GDM1 (cell line): ENCODE measurements at places on chromosomes 2 and 18.

- no peak for DNase-seq
Observed at GRCh38 chr2:18991177-18992168, 366.9 kb downstream of the OSR1 start.

DNA sequence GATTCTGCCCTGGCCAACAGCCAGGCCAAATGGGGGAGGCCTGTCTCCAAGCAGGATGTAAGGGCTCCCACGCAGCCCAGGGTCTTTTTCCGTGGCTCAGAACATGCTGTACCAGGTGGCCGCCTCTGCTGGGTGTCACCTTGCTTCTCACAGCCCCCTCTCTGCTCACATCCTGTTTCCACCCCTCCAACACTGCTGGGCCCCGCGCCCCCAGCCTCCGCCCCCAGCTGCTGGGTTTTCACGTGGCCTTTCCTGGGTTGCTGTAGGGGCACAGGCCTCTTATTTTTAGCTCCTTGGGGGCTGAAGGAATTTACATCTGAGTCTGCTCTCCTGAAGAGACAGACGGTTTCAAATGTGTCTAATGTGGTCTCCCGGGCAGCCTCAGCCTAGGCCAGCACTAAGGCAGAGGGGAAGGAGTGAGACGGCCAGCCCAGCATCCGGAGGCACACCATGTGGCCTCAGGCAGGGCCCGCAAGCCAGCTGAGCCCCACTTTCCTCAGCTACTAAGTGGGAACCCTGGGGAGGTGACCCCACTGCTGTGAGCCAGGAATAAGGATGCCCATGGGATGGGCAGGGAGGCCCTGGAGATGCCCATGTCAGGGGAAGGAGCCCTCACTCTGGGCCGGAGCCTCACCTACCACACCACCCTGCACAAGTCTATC is 18.7 kb upstream of the DUSP2 start:
- no peak for DNase-seq

GRCh38 chr2:55425431-55425831 is 5.8 kb upstream of the CCDC88A start:
- no peak for DNase-seq

GRCh38 chr18:23257686-23258565 is 122.6 kb downstream of the CABLES1 start:
- DNase-seq, result no peak

DNA sequence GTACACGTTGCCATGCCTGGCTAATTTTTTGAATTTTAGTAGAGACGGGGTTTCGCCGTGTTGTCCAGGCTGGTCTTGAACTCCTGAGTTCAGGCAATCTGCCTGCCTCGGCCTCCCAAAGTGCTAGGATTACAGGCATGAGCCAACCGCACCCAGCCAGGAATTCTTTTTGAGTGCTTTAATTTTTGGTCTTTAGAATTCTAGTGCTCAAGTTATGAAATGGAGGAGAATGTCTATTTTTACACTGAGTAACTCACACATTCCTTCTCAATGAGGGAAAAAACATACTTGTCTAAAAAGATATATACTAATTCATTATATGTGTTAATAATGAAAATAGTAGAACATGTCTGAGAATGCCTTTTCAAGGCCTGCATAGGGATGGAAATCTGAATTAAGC is 8.5 kb downstream of the ZNF396 start:
- DNase-seq, result no peak

DNA sequence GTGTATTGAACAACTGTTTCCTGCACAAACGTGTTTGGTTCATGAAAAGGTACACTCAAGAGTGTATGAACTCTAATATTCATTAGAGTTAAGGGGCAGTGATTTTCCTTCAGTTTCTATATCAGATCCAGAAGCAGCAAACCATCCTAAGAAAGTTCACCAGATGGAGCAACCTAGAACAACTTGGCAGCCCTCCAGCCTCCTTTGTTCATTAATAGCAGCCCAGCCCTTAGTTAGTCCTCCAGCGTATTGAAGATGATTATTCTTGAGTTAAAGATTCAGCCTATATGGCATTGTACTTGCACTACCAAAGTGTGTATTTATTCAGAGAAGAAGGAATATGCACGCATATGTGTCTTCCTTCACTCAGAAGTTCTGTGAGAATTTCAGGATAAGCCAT is 365.5 kb downstream of the SETBP1 start:
- no peak for DNase-seq

- no peak for DNase-seq
Observed at GRCh38 chr2:218895759-218896500, 15.3 kb downstream of the WNT10A start.

DNA sequence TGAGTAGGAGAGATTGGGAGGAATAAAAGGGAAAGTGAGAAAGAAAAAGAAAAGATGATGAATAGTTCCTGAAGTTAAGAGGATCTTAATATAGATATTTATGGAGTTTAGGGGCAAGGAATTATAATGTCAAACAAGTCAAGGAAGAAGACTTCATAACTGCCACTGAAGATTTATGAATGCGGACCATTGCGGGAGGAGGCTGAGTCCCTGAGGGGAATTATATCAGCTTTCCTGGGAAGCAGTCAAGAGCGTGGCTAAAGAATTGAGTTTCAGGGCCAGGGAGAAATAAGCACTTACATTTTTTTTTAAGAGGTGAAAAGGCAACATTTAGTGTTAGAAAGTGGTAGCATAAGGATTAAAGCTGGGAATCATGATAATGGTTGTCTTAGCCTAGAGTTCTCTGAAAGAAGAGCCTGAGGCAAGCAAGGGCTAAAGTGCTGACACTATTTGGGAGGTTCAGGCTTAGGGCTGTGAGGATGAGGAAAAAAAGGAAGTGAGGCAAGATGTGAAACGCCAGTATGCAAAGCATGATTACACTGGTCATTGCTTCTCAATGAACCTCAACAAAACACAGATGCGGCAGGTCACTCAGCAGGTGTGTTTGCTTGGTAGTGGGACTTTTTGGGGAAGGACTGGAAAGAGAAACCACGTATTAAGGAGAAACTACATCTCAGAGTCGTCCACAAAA is 217.1 kb downstream of the SLC4A3 start:
- no peak for DNase-seq

- no peak for DNase-seq
Observed at GRCh38 chr2:88053296-88053695, 2.3 kb downstream of the KRCC1 start.

- no peak for DNase-seq
Observed at GRCh38 chr2:160014227-160014626, 48.2 kb downstream of the PLA2R1 start.

- no peak for DNase-seq
Observed at GRCh38 chr2:55490554-55490953, 29.0 kb upstream of the CFAP36 start.

DNA sequence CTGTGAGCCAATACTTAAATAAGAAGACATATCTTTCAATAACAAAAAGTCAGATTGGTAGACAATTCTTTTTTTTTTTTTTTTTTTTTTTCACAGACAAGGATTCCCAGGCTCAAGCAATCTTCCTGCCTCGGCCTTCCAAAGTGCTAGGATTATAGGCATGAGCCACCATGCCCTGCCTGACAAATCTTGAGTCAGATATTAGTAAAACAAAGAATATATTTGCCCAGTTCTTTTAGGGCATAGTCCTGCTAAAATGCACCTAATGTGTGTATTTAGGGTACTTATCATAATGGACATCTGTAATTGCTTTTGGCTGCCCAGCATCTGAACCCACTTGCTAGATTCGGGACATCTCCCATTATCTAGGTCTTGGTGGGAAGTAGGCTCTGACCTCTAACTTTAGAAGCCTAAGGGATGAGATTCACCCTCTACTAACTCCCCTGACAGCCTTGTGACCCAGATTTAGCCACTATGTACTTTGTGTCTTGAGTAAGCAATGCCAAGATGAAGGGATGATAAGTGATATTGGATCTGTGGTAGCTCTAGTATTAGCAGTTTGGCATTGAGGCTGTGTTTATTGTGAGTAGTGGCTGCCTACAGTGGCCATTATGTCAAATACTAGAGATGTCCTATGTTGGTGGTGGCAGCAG is 18.5 kb upstream of the PSME4 start:
- no peak for DNase-seq

GRCh38 chr2:48940606-48941005 is 185.1 kb upstream of the LHCGR start:
- DNase-seq, result no peak

GRCh38 chr2:148981324-148981723 is 57.2 kb upstream of the LYPD6B start:
- no peak for DNase-seq

- no peak for DNase-seq
Observed at GRCh38 chr2:178279142-178279541, 84.8 kb downstream of the OSBPL6 start.

- DNase-seq, result no peak
Observed at GRCh38 chr2:78418021-78418420, 607.5 kb upstream of the REG3G start.

DNA sequence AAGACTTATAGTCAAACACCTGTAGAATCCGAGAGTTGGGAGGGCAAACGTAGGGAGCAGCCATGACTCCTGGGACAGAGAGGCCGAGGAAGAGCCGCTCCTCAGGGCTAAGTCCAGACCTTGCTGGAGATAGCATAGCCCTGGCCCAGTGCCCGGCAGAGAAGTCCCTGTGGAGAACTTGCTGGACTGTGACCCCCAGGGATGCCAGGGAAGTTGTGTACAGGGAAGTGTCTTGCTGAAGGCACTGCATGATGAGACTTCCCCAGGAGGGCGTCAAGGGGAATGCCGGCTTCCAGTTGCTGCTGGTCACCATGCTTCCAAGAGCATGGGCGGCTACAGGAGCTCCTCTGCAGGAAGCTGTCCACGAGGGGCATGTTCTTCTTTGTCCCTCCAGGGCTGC is 8.6 kb upstream of the CNDP1 start:
- DNase-seq, result no peak

DNA sequence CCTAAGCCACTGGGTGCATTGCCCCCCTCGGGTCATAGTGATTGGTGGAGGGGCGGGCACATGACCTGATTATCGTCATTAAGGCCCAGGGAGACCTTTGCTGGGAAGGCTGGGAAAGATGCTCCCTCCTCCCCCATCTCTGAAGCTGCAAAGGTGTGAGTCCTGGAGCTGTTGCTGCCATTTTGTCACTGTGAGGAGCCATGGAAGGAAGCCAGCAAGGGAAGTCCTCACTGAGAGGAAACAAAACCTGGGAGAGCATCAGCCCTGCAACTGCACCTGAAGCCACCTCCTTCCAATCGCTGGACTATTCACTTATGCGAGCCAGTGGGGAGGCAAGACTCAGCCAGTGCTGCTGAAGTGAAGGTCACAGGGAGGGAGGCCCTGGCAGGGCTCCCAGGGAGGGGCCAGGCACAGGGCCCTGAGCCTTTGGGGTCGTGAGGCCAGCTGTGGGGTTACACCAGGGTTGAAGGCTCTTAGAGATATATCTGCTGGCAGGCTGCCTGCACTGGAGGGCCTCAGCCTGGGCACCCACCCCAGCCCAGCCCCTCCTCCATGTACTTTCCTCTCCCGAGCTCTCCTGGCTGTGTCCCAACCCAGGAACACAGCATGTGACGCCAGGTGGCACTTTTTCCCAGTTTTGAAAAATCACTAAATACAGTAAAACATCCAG is 10.7 kb upstream of the FAHD2A start:
- DNase-seq, result no peak

- no peak for DNase-seq
Observed at GRCh38 chr2:68877079-68877772, 6.0 kb upstream of the BMP10 start.

DNA sequence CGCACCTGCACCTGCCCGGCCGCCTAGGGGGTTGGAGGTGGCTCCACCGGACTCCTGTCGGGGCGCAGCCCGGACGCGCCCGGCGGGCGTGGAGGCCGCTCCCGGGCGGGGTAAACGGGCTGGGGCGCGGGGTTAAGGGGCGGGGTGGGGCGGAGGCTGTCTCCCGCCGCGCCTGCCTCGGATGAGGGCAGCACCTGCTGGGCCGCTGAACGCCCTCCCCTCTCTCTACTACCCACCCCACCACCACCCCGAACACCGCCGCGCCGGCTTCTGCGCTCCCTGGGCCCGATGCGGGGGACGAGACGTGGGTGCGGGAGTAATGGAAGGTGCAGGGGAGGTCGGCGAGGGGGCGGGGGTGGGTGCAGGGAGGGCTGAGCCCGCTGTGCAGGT is 224.8 kb upstream of the ID2 start:
- no peak for DNase-seq

DNA sequence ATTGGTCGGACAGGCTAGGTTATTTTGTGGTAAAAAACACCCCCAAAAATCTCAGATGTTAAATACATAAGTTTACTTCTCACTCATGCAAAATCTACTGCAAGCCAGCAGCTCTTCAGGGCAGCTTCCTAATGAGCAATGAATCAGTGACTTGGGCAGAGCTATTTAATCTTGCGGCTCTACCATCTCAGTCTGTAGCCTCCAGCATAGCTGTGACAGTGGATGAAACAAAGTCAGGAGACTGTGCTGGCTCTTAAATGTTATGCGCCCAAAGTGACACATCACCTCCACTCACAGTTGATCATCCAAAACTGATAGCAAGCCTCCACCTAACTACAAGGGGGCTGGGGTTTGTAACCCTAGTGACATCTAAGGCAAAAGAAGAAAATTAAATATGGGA is 571.9 kb downstream of the METTL4 start:
- no peak for DNase-seq
